H7 (cell line): ENCODE measurements at places on chromosomes 2 and 18.

DNA sequence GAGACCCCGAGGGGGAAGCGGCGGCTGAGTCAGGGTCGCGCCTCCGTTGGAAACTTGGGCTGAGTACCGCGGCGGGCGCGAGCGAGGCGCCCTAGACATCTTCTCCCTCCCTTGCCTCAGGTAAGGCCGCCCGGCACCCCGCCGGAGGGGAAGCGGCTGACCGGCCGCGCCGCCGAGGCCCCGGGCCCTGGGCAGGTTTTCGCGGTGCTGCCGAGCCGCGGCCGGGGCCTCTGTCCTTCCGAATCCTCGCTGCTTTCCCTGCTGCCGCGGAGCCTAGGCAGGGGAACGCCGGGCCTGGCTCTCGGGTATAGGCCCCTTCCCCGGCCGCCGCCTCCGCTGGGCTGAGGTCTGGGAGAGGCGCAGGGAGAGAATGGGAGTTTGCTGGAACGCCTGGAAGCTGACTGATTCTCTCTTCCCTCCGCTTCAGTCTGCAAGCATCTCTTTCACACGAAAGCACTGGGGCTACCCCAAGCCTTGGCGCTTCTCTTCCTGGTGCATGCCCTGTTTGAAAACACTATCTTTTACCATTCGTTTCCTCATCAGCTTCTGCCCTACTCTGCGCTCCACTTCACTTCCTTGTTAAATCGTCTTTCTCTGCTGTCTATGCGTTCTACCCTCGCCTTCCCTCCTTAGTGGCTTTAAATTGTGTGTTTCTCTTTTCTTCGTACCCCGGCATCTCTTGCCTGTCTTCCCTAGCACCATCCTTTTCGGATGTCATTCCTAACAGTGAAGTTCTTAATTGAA, 652 bp downstream of the PPM1B start:
- peak; percentile 61 for DNase-seq

- DNase-seq: no peak
These were observed 852.1 kb downstream of the CPS1 start for GRCh38 chr2:211408483-211408891.

DNA sequence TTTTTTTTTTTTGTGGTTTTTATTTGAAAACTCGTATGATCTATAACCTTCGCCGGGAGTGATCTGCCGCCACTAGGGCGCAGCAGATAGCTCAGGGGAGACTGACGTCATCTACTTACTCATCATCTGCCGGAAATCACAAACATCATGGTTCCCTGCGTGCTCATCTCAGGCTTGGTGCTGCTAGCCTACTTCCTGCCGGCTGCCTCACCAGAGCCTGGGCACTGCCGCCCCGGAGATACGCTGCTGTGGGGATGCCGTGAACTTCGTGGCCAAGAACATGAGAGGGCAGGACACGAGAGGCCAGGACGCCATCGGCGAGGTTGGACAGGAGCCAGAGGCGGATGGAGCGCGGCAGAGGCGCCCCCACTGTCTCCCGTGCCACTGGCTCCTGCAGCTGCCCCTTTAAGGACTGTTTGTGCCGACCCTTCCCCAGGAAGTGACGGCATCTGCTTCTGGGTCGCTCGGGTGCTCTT, 68.8 kb downstream of the DOK6 start:
- peak; percentile 65 for DNase-seq

DNA sequence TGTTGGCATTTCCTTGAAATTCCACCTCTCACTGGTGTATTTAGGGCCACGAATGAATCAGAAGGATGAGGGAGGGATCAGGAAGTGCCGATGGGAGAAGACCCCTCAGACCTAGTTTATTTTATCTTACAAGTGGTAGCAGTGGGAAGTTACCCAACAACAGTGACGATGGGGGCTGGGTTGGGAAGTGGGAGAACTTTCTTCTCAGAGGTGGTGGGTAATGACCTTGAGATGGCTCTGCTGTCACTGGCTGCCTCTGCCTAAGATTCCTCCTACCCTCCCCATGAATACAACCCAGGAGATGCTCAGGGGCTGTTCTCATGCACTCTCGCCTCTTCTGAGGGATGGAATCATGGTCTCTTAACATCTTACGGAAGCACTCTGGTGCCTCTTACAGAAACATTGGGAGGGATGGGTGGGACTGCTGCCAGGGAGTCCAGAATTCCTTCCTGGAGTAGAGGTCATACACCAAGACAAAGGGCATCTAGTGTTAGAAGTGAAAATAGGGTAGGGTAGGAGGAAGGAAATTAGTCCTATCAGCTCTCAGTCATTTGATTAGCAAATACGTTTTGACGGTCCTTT, 58.5 kb upstream of the TXNDC2 start:
- DNase-seq: no peak

DNA sequence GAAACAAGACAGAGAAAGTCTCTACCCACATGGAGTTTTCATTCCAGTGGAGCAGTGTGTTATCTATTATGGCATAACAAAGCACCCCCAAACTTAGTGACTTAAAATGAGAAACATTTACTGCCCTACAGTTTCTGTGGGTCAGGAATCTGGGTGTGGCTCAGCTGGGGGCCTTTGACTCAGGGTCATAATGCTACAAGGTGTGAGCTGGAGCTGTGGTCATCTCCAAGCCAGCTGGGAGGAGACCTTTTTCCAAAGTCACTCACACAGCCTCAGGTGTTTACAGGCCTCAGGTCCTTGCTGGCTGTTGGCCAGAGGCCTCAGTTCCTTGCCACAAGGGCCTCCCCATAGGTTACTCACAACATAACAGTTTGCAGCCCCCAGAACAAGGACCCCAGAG, 169.2 kb downstream of the ETAA1 start:
- no peak for DNase-seq

DNA sequence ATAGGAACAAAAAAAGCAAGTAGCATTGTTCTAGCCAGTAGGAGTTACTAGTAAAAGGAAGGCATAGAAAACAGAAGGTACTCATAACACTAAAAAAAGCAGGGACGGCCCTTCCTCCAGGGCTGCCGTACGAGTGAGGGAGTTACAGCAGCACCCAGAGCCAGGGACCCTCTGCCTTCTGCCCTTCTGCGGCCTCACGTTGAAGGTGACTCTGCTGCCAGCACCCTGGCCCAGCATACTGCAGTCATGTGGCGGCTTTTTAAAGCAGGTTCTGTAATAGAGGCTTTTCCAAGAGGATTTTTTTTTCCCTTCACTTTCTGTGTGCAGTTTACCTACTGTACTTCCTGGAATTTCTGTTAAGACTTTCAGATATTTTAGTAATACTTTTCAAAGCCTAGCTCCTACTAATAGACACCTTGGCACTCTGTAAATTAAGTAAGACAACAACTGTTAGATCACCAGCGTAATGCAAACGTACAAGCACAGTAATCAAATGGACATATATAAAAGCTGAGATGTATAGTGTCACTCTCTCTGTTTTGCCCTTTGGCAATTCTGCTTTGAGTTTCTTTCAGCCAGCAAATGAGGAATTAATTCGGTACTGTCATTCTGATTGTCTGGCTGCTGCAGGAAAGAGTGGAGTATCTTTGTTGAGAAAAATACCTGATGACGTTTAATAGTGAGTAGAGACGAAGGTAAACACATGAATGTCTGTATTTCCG, 161.5 kb downstream of the PTGR3 start:
- no peak for DNase-seq

DNA sequence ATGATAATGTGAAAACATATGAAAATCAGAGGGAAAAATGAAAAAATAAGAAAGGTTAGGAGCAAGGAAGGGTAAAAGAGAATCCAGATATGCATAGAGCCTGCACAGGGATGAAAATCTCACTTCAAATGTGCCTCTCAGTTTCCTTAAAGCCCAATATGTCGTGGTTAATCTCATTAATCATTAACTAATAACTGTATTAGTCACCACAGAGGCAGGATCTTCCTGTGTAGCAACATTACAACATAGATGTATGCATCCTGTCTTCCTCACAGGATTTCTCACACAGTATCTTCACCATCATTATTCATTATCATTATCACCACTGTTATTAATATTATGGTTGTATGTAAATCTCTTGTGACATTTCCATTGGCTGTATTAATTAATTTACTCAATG, 361.2 kb upstream of the SOX11 start:
- DNase-seq: no peak

GRCh38 chr18:10519999-10520935, 5.6 kb upstream of the NAPG start:
- DNase-seq: peak; percentile 72

DNA sequence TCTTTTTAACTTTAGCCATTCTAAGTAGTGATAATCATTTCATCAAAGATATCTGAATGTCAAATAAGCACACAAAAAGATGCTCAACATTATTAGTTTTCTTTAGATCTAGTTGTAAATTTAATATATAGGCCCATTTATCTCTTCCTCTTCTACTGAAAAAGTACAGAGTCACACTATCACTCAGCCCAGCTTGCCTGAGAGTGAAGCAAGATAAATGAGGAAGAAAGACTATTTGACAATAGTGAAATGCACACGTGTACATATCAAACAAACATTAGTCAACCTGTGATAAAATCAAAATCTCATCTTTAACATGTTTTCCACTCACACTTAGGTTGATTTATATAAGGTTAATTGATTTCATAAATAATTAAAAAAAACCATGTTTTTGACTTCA, 83.5 kb upstream of the CCDC195 start:
- DNase-seq: no peak

DNA sequence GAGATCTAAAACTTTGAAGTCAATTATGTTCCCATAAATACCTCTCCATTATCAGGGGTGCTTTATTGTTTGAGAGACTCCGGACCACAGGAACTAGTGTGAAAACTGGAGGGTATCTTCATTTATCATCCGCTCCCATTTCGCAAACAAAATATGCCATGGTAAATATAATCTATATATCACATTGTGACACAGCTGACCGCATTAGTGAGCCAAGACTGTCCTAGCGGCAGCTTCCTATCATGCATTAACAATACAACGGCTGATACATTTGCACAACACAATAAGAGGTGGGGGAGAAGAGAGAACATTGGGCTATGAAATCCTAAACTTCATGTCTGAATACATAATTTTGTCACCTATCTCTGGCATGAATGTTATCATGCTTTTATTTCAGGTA, 29.5 kb downstream of the BCL11A start:
- DNase-seq: no peak

GRCh38 chr18:52287151-52287550, 52.8 kb upstream of the DCC start:
- DNase-seq: no peak
